CD8-positive, alpha-beta memory T cell (primary cell): ENCODE measurements at places on chromosomes 1 and 21.

DNA sequence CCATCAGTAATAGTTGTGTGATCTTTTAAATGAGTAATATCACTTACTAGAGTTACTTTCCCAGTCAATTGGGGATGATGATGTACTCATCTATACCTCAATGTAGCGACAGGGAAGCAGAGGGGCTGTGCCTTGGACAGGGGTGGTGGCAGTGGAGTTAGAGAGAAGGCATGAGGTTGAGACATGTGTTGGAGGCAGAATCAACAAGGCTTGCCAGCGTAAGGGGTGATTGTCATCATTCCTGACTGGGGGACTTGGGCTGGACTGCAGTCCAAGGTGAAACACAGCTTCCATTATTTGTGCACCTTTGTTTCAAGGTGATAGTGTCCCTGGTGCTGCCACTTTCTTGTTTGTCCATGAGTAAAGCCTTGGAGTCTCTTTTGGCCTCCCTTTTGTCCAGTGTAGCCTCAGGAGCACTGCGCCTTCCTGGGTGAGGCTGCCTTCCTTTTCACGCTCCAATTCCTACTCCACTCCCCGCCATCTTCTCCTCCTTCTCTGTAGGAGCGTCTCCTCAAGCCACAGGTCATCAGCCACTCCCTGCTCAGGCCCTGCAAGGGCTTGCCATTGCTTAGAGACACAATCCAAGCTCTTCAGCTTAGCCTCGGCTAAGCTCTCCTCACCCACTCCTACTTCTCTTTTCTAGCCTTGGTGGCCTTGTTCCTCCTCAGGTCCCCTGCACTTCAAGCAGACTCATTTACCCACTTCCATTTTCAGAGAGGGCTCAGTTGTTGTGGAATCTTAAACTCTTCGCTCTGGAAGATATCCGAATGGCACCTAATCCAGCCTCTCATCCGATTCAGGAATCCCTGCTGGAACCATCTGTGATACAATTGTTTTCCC lies 77.6 kb upstream of the CD34 start:
- DNase-seq, result no peak

DNA sequence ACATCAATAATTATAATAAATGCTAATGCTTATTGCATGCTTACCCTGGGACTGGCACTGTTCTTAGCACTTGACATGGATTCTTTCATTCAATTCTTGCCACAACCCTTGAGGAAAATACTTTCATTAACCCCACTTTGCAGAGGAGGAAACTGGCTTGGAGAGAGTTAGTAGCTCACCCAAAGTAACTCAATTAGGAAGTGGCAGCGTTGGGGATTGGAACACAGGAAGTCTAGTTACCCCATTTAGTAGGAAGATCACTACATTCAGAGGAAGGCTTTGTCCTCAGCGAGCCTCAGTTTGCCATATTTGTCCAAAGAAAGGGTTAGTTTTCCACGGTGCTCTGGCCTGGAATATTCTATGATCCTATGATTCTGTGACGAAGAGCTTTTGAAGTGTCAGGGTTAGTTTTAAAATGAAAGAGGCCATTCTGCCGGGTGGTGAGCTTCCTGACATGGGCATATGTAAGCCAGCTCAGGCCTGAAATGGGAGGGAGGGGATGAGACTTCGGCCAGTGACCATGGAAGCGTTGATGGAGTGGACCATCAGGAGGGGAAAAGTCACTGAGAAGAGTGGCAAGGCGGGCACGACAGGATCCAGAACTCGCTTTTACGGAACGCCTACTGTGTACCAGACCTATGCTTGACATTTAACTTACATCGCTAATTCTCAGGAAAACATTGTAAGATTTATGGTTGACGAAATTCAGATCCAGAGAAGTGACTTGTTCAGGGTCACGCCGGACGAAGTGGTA lies 28.2 kb upstream of the EPB41 start:
- DNase-seq, result no peak

GRCh38 chr1:186633116-186633515 lies 47.1 kb downstream of the PTGS2 start:
- no peak for DNase-seq

DNA sequence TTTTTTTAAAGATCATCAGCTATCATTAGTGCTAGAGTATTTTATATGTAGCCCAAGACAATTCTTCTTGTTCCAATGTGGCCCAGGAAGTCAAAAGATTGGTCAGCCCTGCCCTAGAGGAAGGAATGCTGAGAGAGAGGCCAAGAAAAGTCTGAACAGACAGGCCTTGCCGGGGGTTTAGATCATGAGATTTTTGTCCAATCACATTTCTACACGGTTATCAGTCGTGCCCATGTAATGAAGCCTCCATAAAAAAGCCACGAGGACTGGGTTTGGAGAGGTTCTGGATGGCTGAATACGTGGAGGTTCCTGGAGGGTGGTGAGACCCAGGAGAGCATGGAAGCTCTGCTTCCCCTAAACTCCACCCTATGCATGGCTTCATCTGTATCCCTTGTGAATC lies 24.3 kb upstream of the ENO1 start:
- no peak for DNase-seq

DNA sequence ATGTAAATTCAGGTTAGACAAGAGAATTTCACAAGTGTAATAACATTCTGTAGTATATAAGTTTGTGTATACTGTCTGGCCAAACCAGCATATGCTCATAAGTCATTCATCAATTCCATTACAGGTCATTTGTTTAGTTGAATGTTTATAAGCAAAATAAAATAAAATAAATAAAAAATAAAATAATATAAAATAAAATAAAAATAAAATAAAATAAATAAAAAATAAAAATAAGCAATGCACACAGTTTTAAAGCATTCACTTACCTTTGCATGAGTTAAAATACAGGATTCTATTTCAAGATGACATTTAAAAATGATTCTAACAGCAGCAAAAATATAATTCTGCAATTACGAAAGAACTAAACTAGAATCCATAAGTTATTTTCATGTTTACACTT lies 9.9 kb downstream of the PODN start:
- DNase-seq, result no peak
